ENCODE measurements at places on chromosomes 4 and X. TPM values are rescaled to one million over a fixed set of nuclear protein-coding genes. Genes with fewer than 3 reads are reported as not detected.

TCEAL1 gene
- 39.7 TPM for total RNA-seq

GRCh38 chrX:2658585-2659292 lies 32.4 kb upstream of the CD99 start:
- DNase-seq = no peak

- no peak for DNase-seq
Measured at GRCh38 chr4:101086801-101087586, 260.3 kb downstream of the PPP3CA start.

FSTL5 gene
- not detected for total RNA-seq

SHROOM2 gene
- 0.88 TPM for total RNA-seq

Measured in omental fat pad (tissue), 4 donors.